ENCODE measurements at places on chromosomes 4 and X. TPM values are rescaled to one million over a fixed set of nuclear protein-coding genes. Genes with fewer than 3 reads are reported as not detected.

GRCh38 chr4:150515135-150515534 lies 66.8 kb upstream of the MAB21L2 start:
- no peak for DNase-seq

DNA sequence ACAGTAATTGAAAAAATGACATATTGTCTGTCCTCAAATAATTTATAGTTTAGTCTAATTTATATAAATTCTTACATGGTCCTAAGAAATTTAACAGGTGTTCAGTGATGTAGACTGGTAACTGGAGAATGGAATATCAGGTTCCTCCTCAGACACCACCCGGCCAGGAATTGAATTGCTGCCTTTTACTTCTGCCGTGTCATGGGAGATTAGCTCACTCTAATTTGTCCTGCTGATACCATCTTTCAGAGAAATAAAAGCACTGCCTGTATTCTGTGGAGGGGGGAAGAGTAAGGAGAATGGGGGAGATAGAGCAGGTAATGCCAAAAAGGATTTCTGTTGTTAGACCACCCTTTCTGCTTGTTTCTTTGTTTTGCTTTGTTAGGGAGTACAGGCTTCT lies 125.2 kb upstream of the KLHL4 start:
- no peak for DNase-seq

DNA sequence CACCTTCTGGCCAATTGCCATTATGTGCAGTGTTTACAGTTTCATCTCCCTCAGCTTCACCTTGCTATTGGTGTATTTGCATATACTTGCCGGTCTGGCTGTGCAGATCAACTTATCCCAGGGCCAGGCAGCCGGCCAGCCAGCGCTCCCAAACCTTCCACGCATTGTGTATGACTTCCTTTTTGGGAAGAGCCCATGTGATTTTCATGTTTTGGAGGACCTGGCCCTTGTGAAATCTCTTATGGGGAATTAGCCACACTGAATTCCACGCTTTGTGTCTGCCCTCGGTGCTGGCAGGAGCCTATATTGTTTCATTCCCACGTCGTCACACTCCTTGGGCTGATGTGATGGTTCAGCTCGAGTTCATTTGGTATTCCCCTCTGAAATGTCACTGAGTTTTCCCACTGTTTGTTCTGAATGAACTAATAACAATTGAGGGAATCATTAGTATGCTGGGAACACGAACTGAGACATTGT lies 6.0 kb upstream of the PDLIM3 start:
- DNase-seq, result peak; percentile 64

GRCh38 chrX:117835034-117835433 lies 281.6 kb downstream of the KLHL13 start:
- no peak for DNase-seq

DNA sequence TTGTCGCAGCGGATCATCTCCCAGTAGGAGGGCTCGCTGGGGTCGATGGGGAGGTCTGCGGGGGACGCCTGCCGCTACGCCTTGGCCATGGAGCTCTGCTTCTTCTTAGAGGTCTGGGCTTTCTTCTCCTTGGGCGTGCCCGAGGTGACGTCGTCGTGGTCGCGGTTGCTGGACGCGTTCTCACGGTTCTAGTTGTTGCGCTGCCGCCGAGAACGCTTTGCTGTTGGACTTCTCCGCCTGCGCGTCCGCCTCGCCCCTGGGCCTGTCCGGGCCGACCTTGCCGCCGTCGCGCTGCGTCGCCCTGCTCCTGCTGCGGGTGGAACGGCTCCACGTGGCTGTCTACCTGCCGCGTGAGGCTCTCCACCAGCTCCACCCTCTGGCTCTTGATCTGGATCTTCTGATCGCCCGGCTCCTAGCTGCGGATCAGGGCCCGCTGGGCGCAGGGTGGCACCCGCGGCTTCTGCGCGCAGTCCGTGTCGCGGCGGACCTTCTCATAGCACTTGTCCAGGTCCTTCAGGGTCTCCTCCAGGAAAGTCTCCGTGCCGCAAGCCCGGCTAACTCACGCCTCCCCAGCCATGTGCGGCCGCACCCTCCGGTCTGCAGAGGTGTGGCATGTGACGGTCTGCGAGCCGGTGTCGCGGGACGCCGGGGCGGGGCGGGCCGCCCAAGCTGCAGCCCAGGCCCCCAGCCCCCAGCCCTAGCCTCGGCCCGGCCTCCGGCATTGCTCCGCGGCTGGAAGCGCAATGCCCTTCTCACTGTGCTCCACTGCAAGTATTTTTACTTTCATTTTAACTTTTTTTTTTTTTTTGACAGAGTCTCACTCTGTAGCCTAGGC lies 40.5 kb upstream of the OGT start:
- DNase-seq, result peak; percentile 56

GRCh38 chr4:151287409-151287808 lies 10.4 kb downstream of the PRSS48 start:
- no peak for DNase-seq

- DNase-seq, result no peak
Measured at GRCh38 chr4:94141001-94141400, 66.7 kb upstream of the SMARCAD1 start.

CHM gene
- total RNA-seq, result 13.1 TPM

ERAS gene
- not detected for total RNA-seq

F8A2 gene
- not detected for total RNA-seq
